Hippocampal formation (tissue), 2 donors: ENCODE measurements at places on chromosomes 16 and 17.

- no peak for DNase-seq
Measured at GRCh38 chr16:30603945-30604315, 6.3 kb downstream of the ZNF689 start.

- no peak for DNase-seq
Measured at GRCh38 chr16:10655415-10655977, 39.2 kb downstream of the TEKT5 start.

- no peak for DNase-seq
Measured at GRCh38 chr17:78492116-78492799, 84.9 kb downstream of the DNAH17 start.

GRCh38 chr17:19900809-19901208 is 33.1 kb upstream of the ULK2 start:
- DNase-seq: no peak

DNA sequence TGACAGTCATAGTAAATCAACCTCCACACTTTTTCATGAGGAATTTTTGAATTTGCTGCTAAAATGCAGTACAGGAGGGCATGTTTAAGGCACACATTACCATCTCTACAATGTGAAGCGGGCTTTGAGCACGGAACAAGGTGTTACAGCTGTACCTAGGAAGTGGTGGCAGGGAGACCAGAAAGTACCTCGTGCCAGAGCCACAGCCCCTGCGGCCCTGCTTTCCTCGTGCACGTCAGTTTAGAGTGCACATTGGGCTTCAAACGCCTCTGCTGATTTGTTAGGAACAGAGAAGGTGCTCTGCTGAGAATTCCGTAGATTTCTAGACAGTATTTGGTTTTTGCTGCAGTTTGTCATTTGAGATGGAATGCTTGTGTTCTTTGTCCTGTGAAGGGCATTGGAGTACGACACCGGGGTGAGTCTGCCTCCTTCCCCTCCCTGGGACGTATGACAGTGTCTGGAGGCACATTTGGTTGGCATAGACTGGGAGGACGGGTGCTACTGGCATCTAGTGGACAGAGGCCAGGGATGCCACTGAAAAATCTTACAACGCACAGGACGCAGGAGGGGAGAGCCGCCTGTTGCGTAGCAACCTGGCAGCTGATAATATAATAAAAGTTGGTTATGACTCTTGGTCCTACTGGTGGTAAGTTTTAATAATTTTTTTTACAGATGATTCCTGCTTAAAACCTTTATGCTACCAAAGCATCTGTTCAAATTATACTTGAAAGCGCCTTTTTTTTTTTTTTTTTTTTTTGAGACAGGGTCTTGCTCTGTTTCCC is 9.1 kb downstream of the FOXK2 start:
- DNase-seq: peak; percentile 57

DNA sequence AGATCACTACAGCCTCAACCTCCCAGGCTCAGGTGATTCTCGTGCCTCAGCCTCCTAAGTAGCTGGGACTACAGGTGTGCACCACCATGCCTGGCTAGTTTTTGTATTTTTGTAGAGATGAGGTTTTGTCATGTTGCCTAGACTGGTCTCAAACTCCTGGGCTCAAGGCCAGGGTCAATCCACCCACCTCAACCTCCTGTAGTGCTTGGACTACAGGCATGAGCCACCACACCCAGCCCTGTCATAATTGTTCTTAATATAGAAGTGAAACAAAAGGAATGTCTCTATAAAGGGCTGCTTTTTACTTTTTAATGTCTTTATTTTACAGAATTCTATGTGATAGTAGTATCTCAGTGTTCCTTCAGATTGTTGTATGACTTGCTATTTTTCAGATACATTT is 345.2 kb upstream of the TBX2 start:
- no peak for DNase-seq

- no peak for DNase-seq
Measured at GRCh38 chr16:54630284-54630967, 300.2 kb upstream of the IRX5 start.

GRCh38 chr17:61568219-61569072 is 22.6 kb downstream of the NACA2 start:
- DNase-seq: no peak

GRCh38 chr17:79615926-79616325 is 5.1 kb upstream of the RBFOX3 start:
- no peak for DNase-seq

DNA sequence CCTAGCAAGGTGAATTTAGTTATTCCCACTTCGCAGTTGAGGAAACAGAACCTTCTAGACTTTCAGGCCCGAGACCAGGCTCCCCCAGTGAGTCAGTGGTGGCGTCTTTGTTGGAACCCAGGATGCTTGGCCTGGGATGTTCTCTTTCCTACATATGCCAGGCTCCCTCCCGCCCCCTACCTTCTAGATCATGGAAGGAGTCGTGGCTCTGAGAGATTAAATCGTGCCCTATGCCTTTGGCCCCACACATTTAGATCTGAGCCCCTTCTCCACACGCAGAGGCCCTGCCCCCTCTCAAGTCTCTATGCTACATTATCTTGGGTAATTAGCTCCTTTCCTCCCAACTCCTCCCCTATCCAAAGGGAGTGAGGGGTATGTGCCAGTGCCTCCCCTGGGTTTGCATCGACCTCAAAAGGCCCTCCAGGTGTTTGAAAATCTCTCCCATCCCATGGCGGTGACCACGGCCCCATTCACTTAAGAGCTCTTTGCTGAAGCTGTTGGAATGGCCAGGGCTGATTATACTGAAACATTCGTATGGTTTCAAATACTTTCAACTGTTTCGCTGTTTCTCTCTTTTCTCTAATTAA is 3.0 kb downstream of the NGFR start:
- DNase-seq: no peak

- DNase-seq: no peak
Measured at GRCh38 chr17:47246120-47246519, 7.5 kb upstream of the ITGB3 start.

- no peak for DNase-seq
Measured at GRCh38 chr17:7018331-7018964, 4.4 kb upstream of the BCL6B start.

DNA sequence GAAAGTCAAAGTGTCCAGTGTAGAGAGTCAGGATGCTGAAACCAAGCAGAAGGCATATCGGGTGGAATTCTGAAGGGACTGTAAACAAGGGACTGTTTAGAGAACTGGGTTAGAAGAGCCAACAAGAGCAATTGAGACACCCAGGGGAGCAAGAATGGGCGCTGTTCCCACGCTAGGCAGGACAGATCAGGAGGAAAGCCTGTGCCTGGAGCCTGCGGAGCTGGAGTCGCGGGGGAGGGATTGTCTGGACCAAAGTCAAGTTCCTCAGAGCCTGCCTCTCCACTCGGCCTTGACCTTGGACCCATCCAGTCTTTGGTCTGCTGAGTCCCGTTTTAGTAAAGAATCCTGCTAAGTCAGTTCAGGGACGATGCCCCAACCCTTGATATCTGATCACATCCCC is 14.7 kb upstream of the KLHL36 start:
- DNase-seq: no peak

DNA sequence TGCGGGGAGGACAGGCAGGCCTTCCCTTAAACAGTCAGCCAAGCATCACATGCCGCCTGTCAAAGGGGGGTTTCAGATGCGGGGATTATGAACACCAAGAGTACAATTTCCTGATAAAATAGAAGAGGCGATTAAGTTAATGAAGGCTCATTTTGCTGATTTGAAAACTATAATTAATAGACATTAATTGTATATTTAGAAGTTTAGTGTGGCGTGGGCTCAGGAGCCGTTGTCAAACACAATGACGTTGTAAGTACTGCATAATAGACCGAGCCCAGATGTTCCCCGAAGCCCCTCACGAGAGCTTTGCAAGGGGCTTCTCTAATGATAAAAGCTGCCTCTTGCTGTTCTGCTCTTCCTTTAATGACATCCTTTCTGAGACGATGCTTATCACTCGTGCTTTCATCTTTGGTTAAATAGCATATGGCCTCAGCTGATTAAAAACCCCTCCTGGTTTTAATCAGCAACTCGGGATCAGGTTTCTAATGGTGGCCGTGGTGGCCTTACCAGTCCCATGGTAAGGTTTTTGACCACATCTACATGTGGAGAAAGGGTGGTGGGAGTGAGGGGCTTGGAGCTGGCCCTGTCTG is 28.2 kb downstream of the SNX20 start:
- no peak for DNase-seq

DNA sequence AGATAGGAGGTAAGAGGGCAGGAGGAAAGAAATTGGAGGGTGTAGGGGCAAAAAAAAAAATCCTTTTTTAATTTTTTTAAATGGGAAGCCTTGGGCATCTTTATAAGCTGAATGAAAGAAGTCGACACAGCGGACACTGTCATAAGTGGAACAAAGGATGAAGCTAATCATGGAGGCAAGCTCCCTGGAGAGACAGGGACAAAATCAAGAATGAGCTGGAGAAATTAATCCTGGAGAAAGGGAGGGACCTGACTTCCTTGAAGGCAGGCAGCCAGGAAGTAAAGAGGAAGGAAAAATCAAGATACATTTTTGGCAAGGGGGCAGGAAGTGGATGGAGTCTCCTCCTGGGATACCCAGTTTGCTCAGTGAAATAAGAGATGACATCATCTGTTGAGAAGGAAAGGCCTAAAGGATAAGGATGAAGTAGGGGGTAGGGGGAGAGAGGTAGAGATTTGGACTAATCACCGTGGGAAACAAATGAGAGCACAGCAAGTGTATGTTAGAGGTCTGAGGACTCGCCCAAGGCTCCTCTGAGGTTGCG is 179.3 kb downstream of the SLC39A11 start:
- DNase-seq: no peak

GRCh38 chr17:12665263-12666210 is at the start of gene MYOCD:
Gene MYOCD (plus strand): TSS chr17:12665890. CDS start chr17:12666189, 299 bp downstream.
- no peak for DNase-seq

DNA sequence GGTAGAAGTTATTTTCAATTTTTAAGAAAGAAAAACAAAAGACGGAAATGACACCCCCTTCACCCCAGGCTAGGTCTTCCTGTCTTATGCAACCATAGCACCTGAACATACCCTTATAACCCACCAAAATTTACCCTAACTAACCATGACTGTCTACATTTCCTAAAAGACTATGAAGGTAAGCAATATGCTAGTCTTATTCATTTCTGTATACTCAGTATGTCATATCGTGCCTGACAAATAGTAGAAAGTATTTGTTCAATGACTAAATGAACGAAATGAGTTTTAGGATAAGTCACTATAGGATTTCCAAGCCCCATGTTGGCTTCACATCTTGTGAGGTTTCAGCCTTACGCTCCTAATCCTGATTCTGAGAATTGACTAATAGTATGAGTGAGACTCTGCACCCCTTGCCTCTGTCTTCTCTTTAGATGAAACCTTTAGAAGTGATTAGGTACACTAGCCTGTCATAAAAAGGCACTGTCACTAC is 6.5 kb downstream of the ADAT1 start:
- DNase-seq: no peak

DNA sequence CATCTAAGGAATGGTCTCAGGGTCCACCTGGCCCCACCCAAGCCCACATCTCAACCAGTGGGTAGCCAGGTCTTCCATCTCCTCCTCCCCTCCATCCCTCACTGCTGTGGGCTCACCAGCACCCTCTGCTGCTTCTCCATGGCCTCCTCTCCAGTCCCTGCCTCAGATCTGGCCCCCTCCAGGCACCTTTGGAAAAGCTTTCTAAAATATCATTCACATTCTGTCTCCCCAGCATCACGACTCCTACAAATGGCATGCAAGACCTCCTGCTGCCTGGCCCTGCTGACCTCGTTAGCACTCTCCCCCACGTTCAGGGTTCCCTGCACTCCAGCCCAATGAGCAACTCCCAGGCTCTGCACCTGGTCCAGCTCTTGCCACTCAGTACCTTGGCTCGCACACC is 13.7 kb downstream of the GLP2R start:
- DNase-seq: no peak

DNA sequence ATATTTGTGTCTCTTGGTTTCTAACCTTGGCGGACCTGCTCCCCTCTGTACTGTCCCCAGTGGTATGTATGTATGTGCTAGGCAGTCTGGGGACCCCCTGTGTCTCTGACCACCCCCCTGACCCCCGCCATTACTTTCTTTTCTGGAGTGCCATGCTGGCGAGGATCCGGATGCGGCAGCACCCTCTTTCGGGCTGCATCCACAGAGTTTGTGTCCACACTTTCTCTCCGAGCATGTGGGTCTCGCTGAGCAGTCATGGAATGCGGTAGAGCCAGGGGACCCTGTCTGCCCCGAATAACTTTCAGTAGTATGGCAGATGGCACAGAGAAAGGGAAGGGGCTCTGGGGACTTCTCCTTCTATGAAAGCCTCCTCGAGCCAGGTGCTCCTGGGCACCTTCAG is 17.0 kb downstream of the KCTD2 start:
- no peak for DNase-seq

DNA sequence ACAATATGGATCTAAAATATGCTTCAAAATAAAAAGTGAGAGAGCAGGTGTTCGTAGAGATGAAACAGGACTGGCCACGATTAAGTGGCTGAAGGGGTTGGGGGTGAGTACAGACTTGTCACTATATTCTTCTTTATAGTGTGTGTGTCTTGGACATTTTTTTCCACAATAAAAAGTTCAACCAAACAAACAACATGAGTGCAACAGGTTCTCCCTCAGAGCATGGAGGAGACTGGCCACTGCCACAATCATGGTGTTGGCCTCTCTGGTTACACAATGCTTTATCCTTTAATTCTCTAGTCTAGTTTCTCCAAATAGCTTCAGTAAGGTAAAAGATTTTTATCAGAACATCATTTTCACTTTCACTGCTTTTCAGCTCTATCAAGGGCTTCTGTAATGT is 109.3 kb downstream of the PARN start:
- DNase-seq: no peak

DNA sequence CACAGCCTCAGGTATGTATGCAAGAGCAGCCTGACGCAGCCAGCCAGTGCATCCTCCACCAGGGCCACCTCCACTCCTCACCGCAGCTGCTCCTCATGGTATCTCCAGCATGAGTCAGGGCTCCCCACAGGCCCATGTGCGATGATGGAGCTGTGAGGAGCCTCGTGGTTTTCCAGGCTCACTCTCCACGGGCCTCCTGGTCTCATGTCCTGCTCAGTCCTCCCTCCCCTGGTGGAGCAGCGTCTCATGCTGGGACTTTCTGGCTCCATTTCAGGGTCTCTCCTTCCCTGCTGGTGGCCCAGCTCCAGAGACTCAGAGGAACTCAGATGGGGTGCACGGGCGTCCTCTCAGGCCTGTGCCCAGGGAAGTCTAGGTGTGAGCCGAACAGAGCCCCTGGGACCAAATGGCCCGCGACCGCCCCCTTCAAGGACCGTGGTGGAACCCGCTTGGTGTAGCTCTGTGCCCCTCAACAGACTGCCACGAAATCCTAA is 70.4 kb downstream of the METRNL start:
- DNase-seq: no peak

DNA sequence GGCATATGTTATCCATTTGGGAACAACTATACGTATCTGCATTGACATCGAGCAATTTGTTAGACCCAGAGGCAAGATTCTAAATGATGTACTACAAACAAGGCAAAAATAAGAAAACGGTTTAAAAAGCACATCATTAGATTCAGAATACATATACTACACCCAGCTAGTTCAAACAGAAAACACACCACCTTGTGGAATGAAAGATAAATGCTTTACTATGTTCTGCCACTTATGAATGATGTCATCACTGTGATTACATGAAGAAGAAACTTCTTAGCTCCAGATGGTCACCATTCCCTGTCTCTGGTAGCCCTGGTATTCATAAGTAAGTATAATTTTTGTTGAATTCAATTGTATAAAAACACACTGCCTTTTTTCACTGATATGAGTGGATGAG is 7.8 kb downstream of the NACA2 start:
- DNase-seq: no peak

- peak; percentile 66 for DNase-seq
Measured at GRCh38 chr17:49230636-49231562, at the start of gene PHOSPHO1. Gene PHOSPHO1 (minus strand): TSS chr17:49230787. CDS start chr17:49226691, 4,096 bp downstream.
